ENCODE measurements at places on chromosomes 11 and 22. TPM values are rescaled to one million over a fixed set of nuclear protein-coding genes. Genes with fewer than 3 reads are reported as not detected.
A peak's percentile ranks its signal among the peaks of the same experiment; 100 is the strongest.

DNA sequence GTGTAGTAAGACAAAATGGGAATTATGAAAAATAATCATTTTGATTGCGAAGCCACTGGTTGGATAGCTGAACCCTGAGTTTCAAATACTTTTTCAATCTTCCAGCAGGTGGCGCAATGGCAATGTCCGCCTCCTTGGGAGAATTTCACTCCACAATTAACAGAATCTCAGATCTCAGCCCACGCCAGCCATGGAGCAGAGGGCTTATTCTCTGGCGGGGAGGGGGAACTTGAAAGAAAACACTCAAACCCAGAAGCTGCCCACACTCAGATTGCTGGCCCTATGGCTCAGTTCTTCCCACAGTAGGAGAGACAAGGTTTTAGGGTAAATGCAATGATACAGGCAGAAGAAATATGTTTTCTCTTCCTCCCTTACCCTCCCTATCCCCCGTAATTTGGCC lies 38.7 kb upstream of the RCN1 start:
- DNase-seq = peak; percentile 64

DDIAS gene
- 1.5 TPM for total RNA-seq

DNA sequence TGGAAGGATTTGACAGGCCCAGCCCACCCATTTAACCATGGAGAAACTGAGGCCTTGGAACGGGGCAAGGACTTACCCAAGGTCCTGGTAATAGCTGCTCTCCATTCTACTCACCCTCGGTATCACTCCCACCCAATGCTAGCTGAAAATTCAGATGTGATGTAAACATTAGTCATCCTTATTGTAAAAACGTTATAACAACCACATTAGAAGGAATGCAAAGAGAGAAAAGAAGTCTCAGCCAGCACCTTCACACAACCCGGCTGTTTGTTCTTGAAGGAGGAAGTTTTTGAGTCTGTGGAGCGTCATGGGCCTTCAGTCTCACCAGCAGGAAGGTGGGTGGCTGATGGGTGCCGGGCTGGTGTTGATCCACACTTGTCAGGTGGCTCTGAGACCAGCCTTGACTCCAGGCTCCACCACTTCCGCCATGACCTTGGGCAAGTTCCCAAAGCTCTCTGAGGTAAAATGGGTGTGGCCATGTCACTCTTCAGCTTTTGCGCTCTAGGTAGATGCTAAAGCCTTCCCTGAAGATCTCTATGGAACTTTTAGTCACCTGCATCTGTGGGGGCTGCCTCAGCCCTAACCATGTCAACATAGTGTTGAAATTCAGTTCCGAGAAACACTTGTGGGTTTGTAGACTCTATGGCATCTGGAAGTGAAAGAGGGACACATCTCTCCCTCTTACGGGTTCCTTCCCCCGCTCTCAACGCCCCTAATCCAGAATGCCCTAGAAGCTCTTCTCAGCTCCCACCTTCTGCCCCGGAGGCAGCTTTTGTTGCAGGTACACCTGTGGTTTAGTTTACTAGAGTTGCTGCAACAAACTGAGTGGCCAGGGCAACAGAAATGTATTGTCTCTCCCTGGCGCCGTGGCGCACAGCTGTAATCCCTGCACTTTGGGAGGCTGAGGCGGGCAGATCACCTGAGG lies 14.8 kb downstream of the CD6 start:
- no peak for DNase-seq

DNA sequence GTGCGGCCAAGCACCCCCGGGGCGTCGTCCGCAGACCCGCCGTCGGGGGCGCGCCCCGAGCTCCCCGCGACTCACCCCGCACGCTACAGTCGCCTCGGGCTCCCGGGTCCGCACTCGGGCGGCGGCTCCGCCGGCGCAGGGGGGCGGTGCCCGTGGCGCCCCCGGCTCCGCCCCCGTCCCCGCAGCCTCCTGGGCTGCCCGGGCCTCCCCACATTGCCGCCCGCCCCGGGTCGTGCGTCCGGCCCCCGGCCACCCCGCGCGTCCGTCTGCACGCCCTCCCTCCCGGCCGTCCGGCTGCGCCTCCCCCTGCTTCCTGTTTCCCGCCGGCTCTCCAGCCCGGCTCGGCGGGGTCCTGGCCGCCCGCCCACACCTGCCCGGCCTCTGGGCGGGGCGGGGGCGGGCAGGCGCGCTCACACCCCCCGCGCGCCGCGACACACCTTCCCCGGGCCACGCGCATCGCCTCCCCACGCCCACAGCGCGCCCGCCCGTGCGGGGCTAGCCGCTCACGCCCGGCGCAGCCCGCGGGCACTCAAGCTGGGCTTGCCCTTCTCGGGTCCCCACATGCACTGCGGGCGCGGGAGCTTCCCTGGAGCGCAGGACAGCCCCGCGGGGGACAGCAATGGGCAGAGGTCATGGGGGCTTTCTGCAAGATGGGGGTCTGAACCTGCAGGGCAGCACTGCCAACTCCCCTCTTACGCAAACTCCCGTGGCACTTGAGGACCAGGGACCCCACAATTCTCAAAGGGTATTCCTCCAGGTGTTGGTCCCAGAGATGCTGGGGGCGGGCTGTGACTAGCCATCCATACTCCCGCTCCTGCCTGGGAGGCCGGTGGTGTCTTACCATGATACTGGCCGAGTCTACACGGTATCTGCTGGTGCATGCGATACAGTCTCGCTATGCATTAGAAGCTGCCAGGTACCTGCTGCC lies at the start of gene CARD10:
CARD10 (minus strand) TSS at position 148 of the 928 bp plus-strand sequence. CDS start 215 bp downstream, outside the sequence.
- DNase-seq = peak; percentile 95

DNA sequence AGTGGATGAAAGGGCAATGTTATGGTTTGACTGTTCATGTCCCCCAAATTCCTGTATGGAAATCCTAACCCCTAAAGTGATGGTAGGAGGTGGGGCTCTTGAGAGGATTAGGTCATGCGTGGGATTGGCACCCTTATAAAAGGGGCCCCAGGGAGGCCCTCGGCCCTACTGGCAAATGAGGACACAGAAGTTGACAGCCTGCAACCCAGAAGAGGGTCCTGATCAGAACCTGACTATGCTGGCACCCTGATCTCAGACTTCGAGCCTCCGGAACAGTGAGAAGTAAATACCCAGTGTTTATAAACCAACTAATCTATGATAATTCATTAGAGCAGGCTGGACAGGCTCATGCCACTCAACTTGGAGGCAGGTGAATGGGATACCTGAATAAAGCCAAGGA lies 8.7 kb downstream of the IFITM10 start:
- DNase-seq = no peak

DNA sequence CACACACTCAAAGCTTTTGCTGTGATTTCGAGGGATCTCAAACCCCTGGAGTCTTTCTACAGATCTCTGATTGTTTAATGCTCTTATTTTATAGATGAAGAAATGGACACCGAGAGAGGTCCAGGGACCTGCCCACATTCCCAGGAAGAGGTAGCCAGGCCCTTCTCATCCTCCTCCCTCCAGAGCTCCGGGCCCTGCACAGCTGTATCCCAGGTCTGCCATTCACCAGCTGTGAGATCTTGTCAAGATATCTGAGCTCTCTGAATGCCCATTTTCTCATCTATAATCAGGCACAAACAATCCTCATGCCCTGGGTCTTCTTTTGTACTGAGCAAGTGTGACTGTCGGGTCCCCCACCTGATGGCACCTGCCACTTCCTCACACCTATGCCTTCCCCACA lies 98.2 kb upstream of the ALX4 start:
- DNase-seq = no peak

MAPK1 gene
- total RNA-seq = 46.3 TPM

- DNase-seq = peak; percentile 14
These were observed 1917.5 kb downstream of the LRRC4C start for GRCh38 chr11:39541945-39542351.

GRCh38 chr11:96337541-96338431 lies 5.2 kb downstream of the MAML2 start:
- no peak for DNase-seq
